Thoracic aorta (tissue), 2 donors: ENCODE measurements at places on chromosomes 12 and 14.

GRCh38 chr14:74488786-74489397 lies 4.2 kb downstream of the NPC2 start:
- DNase-seq: no peak

GRCh38 chr12:108430245-108430644 lies 84.8 kb upstream of the FICD start:
- no peak for DNase-seq

DNA sequence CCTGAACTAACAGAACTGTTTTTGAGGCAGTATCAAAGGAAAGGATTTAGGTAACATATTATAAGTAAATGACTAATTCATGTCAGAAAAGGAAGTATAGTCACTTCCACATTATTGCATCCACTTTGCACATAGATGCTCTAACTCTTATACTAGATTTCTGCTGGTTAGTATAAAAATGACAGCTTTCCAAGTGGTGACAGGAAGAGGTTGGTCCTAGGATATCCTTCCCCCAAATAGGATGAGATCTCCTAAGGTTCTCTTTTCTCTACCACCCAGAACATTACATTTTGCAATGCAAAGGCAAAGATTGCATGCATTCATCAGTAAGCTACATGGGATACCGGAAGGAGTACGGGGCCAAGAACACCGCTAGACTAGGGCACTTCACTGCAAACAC lies 15.2 kb downstream of the DAD1 start:
- DNase-seq: no peak

GRCh38 chr14:52077256-52077979 lies 8.6 kb upstream of the NID2 start:
- no peak for DNase-seq

GRCh38 chr12:107129315-107129930 lies 36.1 kb upstream of the CRY1 start:
- DNase-seq: no peak

- DNase-seq: peak; percentile 60
These were observed 91.5 kb upstream of the ZFP36L1 start for GRCh38 chr14:68884031-68885030.

GRCh38 chr12:40953076-40953475 lies 235.0 kb upstream of the PDZRN4 start:
- no peak for DNase-seq

DNA sequence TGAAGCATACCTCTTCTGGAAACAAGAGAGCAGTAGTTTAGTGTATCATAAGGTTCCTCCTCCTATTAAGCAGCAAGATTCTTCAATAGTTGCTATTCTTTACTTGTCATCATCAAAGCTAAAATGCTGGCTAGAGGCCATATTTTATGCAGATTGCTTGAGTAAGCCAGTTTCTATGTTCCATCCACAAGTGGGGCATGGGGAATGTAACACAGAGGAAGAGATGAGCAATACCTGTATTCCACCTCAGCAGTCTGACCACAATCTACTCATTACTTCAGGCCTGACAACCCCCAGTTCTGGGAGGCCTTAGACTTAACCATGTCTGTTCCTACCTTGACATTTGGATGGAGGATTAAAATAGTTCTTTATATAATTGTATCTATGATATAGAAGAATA lies 423.6 kb downstream of the BTG1 start:
- DNase-seq: no peak

DNA sequence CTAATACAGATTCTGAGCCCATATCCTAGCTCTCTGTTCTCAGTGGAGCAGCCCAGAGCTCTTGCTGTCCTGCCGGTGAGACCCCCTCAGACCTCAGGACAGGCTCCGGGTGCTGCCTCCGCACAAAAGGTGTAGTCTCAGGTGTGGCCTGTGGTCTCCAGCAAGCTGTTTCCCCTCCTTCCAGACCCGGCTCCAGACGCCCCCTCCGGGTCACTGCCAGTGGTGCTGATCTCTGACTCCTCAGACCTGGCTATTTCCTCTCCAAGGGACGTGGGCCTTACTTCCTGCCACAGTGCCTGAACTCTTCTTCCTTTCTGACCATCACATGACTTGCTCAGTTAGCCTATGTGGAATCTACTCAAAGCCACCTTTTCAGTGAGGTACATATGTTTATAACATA lies 337.5 kb downstream of the GLT1D1 start:
- no peak for DNase-seq

DNA sequence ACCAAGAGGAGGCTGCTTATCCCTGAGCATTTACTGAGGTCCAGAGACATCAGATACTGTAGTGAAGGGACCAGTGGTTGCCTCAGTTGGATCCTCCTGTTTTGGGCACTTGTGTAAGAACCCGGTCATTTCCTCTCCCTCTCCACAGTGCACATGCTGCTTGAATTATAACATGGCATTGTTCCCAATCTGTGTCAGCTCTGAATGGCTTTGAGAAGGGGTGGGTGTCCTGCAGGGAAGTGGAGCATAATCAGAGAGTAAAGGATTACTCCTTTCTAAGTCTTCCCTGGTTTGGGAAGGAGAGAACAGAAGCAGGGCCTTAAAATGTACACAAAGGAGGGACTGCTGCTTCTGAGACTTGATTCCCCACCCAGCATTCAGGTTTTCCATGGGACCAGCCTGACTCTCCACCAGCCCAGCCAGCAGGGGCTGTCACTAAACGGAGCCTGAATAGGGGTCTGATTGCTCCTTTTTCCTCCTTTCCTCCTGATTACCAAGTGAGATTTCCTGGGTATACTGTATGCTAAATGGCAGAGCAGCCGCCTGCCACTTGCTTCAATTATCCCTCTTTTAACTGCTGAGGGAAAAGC lies 78.4 kb downstream of the NRXN3 start:
- DNase-seq: no peak

DNA sequence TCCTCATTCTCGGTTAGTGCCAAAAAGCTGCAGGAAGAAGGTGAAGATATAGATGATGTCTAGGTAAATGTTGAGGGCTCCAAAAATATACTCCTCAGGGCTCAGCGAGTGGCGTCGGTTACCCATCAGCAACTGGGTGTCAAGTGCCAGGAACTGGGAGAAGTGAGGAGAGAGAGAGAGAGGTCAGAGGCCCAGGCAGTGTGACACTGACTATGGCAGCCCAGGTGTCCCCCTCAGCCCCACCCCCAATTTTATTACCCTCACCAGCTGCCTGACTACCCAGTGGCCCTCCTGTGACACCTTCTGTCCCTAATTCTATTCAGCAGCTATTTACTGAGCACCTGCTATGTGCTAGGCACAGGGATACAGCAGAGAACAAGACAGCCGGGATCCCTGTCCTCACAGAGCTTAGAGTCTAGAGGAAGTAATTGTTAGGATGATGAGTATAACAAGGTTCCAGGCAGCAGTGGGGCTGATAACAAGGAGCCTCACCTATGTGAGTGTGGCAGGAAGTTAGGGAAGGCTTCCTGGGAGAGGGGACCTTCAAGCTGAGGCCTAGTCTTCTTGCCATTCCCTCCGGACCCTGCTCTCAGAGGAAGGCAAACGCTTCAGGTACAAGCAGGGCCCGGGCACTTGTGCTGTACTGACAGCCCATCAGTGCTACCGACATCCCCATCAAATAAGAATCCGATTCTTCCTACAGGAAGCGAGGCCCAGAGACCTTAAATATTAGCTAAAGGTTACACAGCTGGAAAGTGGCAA lies 27.8 kb upstream of the BCDIN3D start:
- no peak for DNase-seq

DNA sequence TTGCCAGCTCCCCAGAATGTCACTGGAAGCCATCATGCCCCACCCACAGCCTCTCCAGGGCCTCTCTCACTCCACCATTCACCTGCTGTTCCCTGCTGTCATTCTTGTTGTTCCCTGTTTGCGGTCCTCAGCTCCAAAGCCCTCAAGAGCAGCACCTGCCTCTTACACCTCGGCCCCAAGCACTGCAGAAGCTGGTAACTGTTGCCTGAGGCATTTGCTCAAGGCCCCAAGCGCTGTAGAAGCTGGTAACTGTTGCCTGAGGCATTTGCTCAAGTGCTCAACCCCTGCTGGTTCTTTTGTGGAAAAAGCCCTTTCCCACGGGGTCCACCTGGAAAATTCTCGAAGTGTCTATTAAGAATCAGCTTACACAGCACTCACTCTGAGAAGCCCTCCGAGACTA lies 78.0 kb downstream of the ARL6IP4 start:
- no peak for DNase-seq

- peak; percentile 63 for DNase-seq
These were observed 733 bp upstream of the P3H3 start for GRCh38 chr12:6827437-6827911.

DNA sequence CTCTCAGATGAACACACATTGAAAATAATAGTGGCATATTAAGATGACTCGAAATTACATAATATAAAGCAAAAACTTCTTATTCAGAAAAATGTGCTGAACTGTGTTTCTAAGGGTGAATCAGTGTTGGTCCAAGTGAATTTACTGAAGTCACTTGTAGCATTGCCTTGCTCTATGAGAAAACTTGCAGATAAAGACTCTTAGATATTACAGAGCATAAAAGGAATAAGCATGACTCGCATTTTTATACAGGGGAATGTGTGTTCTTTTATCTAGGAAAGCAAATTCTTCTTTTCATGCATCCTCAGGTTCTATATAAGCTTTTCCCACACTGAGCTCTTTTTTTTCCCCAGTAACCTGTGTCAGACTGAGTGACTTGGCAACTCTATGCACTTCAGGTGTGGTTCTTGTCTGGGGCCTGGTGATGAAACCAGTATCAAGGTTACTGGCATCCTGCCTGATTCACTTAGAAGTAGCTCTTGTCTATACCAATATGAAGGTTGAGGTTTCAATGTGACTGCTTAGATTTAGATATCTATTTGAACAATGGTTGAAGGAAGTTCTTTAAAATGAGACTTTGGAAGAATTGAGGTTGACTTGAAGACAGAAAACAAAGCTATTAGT lies 76.1 kb downstream of the OTOGL start:
- DNase-seq: no peak

DNA sequence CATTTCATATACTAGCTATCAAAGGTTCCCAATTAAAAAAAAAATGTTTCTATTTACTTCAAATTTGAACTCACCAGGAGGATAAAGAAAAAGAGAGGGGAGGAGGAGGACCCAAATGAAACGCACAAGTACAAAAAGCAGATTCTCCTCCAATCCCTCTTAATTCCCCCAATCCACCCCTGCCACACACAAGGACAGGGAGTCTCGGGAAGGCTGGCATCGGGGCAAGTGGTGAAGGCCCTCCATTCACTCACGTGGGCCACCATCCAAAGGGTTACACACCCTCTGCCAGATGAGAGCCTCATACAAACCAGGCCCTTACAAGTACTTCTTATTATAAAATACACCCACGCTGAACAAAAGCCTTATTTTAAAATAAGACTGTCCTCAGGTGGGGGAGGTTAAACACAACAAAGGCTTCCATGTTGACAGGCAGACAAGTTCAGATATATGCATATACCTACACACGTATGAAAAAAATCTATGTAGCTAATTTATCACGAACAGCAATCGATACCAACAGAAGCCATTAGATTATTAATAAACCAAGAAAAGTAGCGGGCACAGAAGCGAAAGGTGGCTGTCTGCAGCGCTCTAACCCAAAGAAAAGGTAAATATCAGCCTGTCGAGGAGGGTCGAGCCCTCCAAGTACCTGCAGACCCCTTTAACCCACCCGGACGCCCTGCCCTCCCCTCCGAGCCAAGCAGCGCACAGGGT lies 1.5 kb downstream of the ATP2B1 start:
- no peak for DNase-seq

DNA sequence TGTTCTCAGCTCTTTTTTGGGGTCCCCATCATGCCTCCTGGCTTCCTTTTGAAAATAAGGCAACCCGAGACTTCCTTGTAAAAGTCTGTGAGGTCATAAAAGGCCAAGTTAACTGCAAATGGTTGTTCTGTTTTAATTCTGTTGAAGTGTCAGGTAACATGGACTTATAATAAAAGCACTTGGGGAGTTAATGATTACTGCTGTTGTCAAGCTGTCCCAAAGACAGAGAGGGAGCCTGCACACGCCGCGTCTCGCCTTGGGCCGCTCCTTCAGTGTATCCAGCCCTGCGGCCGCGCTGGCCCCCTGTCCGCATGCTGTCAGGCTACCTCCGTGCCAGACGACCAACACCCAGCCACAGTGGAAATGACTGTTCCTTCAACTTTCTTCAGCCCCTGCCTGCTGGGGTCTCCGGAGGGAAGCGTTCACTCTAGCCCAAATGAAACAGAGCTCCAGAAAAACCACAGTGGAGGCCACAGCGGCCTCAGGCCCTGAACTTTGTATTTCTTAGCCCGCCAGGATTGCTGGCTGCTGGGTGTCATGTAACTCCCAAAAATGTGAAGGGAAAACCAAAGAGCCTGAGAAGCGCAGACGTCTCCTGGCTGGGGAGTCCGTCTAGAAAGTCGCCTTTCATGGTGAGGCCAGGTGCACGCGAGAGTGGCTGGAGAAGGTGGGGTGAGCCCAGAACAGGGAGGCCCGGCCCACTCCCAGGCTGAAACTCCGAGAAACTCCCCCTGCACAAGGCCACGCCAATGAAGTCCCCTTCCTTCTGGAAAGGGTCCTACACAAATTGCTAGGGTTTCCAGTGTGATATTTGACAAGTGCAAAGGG lies 189.1 kb downstream of the ZFP36L1 start:
- no peak for DNase-seq

DNA sequence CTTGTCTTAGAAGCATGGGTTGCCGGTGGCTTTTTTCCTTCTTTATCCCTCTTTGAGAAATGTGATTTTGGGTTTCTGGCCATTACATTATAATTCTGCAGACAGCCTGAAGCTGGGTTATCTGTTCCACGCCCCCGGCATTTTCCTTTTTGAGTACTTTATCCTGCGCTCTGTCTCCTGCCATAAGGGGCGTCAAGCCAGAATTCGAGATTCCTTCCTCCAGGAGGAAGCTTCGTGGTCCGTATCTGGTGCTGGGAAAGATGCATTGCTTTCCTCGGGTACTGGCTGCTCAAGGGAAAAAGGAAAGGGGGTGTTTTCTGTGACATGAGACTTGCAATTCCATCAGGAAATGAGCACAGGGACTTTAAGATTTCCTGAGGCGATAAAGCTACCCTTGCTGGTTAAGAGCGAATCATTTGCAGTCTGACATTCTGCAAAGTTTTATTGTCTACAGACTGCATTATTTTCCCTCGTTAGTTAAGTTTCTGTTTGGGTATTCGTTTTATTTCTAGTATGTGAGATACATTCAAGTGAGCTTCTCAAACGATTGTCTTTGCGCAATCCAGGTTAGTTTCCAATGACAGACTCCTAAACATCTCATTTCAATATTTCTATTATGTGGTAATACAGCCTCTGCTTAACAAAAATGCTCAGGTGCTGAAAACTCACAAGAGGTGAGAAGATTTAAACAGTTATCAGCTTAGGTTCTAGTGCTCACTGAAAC lies 694 bp downstream of the AKAP5 start:
- DNase-seq: no peak

DNA sequence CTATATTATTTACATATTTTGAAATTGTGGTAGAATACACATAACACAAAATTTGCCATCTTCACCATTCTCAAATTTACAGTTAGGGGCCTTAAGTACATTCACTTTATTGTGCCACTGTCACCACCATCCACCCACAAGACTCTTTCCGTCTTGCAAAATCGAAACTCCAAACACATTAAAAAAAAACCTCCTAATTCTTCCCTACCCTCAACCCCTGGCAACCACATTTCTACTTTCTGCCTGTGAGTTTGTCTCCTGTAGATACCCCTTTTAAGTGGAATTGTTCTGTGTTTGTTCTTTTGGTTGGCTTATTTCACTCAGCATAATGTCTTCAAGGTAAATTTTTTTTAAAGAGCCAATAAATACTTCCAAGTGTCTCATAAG lies 31.6 kb upstream of the AMIGO2 start:
- DNase-seq: no peak
